ENCODE measurements at places on chromosomes 11 and 22.

- DNase-seq, result no peak
Observed at GRCh38 chr22:20585639-20586402, 78.4 kb downstream of the MED15 start.

GRCh38 chr11:20459865-20460264 is 72.3 kb downstream of the PRMT3 start:
- no peak for DNase-seq

DNA sequence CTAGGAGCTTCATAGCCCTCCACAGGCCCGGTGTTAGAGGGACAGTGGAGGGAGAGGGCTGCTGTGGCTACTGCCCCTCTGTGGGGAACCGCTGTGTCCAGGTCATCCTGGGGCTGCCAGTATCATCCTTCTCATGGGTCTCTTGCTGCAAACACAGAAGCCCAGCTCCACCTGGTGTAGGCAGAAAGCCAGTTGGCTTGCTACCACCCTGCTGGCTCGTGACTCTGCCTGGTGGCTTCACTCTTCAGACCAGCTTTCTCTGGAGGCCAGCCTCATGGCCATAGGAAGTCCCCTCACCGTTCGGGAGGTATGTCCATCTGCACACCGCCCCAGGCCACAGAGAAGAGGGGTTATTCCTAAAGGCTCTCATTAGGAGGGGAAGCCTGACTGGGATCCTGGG is 19.4 kb upstream of the SUSD2 start:
- no peak for DNase-seq

GRCh38 chr22:25051073-25051472 is 98.6 kb downstream of the KIAA1671 start:
- no peak for DNase-seq

- no peak for DNase-seq
Observed at GRCh38 chr11:124884340-124884739, 13.3 kb downstream of the ROBO4 start.

DNA sequence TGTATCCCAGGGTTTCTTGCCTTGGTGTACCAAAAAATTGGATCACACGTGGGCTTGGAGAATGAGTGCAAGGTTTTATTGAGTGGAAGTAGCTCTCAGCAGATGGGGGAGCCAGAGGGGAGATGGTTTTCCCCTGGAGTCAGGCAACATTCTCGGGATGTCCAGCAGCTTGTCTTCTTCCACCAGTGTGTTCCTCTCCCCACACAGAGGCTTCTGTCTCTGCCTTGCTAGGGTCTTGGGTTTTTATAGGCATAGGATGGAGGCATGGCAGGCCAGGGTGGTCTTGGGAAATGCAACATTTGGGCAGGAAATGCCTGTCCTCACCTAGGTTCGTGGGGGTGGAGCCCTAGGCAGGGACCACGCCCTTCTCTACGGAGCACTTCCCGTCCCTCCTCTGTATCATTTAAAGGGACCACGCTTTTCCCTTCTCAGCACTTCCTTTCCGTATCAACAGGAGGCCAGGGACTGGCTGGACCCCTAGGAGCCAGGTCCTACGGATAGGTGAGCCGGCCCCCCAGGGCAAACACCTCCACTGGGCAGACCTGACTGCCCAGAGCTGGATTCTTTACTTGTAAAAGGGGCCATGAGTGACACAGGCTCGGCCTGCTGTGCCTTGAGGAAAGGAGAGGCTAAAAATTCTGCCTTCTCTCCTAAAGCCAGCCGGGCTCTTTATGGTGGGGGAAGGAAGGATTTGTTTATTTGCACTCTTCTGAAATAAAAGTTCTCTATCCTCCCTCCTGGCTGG is 55.3 kb upstream of the CCDC188 start:
- DNase-seq, result no peak

- no peak for DNase-seq
Observed at GRCh38 chr11:20342347-20343141, 21.0 kb upstream of the HTATIP2 start.

DNA sequence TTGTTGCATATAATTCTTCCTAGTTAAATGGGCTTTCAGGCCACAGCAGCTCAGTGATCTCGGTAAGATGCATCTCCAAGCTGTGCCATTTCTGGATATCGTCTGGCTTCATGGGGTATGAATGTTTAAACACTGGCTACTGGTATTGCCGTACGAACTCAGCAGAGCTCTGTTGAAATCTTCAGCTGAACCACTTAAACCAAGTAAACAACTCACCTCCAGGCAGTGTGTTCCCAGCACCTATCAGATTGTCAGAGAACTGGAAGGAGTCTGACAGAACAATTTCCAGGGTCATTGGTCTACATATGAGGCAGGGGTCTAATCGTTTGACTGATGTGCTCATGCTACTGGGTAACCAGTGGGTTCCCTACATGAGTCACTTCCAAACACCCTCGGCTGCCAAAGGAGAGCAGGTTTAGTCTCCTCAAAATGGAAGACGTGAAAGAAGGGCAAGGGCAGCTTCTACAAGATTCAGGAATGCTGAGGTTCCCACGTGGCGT is 93.2 kb upstream of the BMAL1 start:
- no peak for DNase-seq

- DNase-seq, result no peak
Observed at GRCh38 chr22:46110215-46110614, 40.1 kb upstream of the PPARA start.

DNA sequence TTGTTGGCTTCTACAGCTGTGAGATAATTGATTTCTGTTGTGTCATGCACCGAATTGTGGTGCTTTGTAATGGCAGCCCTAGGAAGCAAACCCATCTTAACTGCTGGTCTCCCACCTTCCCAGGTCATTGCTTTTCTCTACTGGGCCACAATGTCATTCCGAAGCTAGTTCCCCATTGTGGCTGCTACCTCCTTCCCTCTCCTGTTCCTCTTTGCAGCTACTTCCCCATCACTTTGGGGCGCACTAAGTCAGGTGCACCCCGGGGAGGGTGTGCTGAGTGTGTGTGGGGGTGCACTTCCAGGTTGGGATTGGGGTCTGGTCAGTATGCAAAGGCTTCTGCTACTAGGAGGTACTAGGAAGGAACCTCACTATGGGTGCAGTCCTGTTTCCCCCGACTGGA is 109.3 kb downstream of the ST3GAL4 start:
- no peak for DNase-seq

DNA sequence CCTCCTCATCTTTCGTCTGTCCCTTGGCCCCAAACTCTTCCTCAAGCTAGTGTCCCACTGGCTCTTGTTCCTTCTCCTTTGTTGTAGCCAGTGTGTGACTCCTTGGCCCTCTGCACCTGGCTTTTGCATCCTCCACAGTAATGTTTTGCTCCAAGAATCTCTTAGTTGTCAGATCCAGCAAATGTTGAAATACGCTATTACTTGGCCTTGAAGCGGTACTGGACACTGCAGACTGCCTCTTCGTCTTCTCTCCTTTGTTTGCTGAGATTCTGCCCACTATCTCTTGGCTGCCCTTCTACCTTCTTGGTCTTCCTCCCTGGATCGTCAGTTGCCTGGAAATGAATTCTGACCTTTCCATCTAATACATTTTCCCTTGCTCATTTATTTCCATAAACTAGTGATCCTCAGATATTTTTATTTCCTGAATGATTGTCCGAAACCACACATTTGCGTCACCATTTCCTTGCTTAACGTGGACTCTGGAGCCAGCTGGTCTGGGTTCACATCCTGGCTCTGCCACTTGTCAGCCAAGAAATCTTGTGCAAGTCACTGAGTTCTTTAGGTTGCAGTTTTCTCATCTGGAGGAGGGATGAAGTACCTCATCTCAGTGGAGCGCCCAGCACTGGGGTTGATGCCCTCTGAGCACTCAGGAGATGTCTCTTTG is 113.6 kb downstream of the LDLRAD3 start:
- no peak for DNase-seq

GRCh38 chr11:43837879-43838278 is 42.8 kb upstream of the ALKBH3 start:
- no peak for DNase-seq

- no peak for DNase-seq
Observed at GRCh38 chr11:44139565-44140330, 44.3 kb downstream of the EXT2 start.

- DNase-seq, result no peak
Observed at GRCh38 chr11:12989428-12990161, 19.5 kb upstream of the RASSF10 start.

GRCh38 chr11:119940401-119940976 is 197.4 kb downstream of the TRIM29 start:
- DNase-seq, result no peak

DNA sequence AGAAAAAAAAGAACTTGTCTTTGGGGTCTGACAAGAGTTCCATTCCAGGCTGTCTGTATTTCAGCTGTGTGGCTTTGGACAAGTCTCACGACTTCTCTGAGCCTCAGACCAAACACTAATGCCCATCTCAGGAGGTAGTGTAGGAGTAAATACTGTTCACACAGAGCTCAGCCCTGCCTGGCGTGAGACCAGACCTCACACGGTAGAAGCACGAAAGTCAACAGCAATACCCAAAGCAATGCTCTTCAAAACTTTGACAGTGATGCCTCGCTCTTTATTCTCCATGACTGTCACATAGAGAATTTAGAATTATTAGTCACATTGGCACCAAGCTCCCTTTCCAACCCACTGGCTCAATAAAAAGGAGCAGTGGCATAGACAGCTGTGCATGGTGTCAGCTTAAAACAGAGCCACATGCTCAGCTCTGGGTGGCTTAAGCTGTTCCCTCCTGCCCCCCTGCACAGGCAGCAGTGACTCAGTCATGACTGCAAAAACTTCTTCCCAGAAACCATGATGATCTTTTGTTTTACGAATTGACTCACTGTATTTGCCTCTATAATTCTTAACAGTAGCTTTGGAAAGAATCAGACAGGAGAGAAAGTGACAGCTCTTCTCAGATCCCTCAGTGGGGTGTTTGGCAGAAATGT is 74.0 kb upstream of the PHF21B start:
- no peak for DNase-seq

DNA sequence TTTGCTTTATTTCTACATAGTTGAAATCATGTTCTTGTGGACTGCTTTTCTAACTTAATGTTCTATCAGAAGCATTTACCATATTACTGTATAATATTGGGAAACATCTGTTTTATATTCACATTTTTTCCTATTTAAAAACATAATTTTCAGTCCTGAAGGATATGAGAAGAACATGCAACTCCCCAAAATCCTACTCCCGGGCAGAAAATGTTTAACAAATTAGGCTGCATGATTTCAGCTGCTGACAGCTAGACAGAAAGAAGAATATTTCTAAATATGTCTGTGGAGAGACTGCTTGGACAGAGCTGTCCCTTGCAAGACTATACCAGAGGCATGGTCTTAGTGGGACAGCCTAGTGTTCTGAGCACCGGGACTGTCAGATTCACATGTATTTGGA is 15.7 kb upstream of the AMPD3 start:
- no peak for DNase-seq

DNA sequence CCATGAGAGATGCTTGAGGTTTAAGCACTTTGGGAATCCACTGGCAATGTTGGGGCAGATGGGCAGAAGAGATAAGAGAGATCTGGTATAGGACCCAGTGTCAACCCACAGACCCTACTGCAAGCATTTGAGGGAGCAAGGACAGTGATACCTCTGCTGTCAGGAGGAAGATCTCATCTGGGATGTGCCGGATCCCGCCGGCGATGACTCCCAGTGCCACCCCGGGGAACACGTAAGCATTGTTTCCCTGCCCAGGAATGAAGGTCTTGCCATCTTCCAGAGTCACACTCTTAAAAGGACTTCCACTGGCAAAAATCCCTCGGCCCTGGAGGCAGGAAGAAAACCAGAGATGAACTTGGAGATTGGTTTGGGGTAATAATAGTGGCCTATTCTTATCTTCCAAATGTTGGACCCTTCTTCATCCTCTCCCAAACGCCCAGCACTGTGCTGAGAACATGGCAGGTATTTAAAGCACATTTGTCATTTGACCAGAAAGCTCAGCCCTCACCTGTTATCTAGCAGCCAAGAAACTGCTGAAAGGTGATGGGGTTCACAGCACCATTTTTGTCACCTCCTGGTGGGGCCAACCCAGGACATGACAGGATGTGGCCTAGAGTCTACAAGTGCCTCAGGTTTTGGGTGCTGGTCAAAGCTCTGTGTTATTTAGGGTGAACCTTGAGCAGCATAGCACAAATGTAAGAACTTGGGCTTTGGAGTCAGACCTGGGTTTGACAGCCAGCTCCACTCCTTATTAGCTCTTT is 71.7 kb downstream of the CCDC81 start:
- no peak for DNase-seq

DNA sequence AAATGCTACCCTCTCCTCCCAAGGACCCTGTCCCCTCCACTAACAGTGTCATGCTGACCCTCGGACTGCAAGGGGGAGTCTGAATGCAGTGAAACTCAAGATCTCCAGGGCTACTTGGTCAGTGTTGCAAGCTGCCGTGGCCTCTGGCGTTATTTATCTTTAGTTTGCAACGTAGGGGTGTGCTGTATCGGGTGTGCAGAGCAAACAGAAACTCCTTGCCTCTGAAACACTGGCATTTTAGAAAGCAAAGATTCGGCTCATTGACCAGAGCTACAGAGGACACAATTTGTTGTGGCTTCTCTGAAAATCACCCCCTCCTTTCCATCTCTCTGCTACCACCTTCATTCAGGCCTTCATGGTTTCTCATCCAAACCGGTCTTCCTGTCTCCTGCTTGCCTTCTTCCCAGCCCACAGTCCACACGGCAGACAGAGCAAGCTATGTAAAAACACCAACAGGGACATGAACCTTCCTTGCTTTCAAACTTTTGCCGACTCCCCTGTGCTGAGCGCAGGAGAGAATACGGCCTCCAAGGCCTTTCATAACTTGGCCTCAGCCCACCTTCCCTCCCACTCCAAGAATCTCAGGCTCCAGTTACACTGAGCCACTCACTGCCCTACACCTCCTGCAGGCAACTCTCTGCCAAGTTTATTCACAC is 14.9 kb downstream of the FZD4 start:
- no peak for DNase-seq

DNA sequence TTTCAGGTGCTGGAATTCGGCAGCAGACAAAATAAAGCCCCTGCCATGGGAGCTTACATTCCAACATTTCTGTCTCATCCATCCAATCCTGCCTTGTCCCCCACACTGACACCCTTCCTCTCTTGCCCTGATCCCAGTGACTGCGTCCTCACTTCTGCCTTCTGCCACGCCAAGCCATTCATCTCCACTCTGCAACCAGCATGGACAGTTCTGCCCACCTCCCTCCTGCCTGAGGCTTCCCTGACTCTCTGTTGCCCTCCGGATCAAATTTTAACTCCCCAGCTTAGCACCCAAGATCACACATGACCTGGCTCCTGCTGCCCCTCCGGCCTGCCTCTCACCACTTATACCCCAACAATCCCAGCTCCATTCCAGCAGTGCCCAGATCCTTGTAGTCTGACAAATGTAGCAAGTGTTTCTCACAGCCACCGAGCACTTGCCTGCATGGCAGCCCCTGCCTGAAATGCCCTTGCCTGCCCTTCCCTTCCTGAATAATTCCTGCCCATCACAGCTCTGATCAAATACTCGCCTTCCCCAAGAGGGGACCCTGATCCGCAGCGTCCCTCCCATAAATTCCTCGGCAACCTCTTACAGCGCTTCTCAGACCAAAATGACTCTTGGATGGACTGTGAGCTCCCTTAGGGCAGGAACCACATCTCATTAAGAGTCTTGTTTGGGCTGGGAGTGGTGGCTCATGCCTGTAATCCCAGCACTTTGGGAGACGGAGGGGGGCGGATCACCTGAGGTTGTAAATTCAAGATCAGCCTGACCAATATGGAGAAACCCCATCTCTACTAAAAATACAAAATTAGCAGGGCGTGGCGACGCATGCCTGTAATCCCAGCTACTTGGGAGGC is 2.3 kb downstream of the ACTN3 start:
- no peak for DNase-seq

Data from hypothalamus (tissue), 51 donors.